ENCODE measurements at places on chromosomes 6 and 20.

DNA sequence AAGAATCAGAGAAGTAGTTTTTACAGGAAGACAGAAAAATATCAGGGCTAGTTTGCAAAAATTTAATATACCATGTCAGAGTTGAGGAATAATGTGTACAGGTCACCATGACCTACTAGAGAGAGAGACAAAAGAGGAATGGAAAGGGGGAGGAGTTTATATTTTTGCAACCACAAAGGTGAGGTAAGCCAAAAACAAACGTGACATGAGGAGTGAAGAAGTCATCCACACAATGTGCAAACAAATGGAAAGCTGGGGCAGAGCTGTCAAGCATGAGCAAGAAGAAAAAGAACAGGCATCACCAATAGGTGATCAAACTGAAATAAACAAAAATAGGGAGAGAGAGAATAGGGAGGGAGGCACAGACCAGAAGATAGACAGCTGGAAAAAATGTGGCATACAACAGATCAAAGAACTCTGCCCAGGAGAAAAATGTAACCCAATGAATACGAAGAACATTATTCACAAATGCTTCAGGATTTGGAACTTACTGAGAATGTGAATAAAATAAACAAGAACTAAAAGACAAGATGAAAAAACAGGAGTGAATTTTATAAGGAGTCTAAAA is 15.5 kb downstream of the RARS2 start:
- no peak for DNase-seq

DNA sequence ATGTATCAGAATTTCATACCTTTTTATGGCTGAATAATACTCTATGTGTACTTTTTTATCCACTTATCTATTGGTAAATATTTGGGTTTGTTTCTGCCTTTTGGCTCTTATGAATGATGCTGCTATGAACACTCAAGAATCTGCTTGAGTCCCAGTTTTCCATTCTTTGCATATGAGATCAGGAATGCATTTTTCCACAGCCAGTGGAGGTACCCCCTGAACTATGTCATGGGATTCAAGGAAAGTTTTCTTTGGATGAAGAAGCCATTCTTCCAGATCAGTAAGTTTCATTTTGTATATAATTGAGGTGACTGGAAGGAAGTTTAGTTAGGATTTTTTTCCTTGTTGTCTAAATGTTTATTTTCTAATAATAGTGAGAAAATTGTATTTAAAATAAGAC is 40.9 kb downstream of the NKX2-4 start:
- no peak for DNase-seq

DNA sequence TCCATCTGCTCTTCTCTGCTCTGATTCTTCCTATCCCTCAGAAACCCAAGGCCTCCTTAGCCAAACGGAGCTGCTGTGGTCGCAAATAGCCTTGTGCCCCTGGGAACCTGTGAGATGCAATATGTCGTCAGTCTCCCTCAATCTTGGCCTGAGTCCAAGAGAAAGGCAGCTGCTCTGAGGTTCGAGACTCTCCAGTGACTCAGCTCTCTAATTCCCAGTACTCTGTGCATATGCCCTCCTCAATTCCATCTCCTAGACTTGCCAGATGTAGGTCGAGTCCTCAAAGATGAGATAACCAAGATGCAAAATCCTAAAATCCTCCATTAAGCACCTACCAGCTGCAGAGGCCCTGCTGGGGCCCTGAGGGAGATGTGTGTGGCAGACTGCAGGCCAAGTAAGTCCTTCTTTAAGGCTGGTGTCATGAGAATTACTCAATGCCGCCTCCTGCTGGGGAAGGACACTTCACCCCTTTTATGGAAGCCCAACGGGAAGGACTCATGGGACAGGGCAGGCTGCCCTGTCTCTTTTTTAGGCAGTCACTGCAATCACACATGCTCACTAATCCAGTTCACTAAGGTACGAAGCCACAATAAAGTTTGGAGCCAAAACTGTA is 28.5 kb downstream of the C6orf15 start:
- no peak for DNase-seq

- no peak for DNase-seq
These were observed 1.4 kb downstream of the CLIC1 start for GRCh38 chr6:31734821-31735406.

GRCh38 chr6:25981568-25982263 is 19.1 kb downstream of the TRIM38 start:
- no peak for DNase-seq

DNA sequence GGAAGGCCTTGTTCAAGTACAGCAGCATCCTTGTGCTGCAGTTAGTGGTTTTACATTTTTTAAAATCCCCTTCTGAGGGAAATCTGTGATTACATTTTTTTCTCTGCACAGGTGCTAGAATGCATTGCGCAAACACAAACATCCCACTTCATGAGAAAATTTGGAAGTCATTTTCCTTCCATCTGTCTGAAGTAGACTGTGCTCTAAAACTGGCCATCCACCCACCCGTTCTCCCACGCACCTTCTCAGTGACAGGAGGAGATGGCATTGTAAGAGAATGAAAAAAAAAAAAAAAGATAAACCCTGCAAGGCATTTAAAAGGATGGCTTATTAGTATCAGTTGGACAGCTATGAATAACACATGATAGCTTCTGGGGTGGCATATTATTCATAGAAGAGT is 65.0 kb downstream of the SOBP start:
- DNase-seq: no peak

- no peak for DNase-seq
These were observed 140.9 kb downstream of the EDN3 start for GRCh38 chr20:59441306-59441705.

- no peak for DNase-seq
These were observed 15.7 kb upstream of the AFDN start for GRCh38 chr6:167811040-167811439.

GRCh38 chr6:154969796-154970195 is 25.3 kb upstream of the TIAM2 start:
- DNase-seq: no peak

- no peak for DNase-seq
These were observed 16.2 kb downstream of the GABRR2 start for GRCh38 chr6:89298680-89299465.

DNA sequence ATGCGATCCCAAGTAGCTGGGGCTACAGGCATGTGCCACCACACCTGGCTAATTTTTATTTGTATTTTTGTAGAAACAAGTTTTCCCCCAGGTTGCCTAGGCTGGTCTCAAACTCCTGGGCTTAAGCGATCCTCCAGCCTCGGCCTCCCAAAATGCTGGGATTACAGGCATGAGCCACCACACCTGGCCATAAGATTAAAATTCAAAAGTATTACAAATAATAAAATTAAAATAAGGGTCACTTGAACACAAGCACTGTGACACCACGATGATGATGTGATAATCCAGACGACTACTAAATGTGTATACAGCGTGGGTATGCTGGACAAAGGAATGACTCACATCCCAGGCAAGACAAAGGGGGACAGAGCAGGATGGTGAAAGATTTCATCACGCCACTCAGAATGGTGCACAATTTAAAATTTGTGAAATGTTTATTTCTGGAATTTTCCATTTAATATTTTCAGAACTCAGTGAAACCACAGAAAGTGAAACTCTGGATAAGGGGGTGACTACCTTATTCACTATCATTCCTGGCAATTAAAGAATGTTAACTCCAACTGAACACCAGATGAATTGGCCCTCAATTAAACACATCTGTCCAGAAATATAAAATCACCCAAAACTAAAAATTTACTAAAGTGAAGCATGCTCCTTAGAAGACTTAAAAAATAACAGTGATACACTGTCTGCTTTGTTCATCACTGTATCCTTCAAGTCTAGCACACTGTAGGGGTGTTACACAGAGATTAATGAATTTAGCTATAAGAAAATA is 13.1 kb downstream of the B4GALT5 start:
- peak; percentile 60 for DNase-seq

DNA sequence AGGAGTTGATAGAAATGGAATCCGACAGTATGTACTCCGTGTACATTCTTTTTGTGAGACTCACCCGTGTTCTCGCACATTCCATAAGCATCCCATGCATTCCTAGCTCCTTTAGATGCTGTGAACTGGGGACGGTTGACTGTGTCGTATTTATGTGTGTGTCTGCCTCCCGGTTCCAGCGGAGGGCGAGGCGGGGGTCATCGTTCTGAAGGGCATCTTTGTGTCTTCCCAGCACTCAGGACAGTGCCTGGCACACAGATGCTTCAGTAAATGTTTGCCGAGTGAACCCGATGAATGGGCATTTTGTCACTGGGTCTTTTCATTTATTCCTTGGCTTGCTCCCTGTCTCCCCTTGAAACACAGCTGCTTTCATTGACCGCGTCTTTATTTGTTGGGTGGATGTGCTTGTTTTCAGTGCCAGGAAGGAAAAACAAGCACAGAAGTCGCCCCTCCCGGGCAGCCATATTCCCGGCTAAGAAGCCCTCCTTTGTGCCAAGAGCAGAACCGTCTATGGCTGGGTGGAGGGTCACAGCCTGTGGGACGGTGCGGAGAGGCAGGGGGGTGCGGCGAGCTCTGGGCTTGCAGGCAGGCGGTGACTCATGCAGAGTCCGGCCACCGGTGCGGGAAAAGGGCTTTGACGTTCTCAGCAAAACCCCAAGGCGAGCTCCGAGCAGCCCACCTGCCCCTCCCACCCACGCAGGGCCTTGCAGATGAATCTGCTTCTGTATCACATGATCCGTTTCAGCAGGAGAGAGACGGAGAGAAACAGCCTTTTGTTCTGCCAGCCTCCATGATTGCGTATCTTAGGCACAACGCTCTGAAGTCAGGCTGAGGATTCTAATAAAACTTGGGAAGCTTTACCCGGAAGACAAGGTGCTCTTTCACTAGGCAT is 11.2 kb upstream of the PSMG4 start:
- DNase-seq: peak; percentile 41

DNA sequence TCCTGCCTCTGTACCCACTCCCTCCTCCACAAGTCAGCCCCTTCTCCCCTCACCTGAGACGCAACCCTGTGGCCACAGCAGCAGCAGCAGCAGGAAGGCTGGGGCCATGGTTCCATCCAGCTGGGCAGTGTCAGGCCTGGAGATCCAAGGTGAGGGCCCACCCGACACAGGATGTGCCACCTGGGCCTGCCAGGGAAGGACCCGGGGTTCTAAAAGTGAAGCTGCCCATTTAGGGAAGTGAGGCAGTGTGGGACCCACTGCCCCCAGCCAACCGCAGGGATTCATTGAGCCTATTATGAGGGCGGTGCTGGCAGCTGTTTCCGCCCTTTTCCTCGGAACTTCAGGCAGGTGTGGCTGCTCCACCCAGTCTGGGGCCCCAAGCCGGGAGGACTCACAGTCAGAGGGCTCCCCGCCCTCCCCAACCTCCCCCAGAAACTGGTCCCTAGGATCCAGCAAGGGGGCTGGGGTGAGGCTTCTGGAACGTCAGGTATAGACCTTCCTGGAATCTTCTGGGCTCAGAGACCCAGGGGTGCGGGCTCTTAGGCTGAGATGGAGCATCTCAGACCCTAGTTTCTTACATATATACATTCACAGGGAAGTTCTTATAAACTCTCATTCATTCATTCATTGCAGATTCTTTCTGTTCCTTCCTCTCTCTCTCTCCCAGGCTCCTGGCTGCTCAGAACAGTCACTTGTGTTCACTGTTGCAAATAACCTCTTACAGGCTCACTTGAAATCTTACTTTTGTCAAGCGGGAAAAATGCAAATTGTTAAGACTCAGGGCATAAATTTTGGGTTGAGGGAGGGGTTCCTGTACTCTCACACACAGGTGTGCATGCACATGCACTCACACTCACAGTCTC is at the start of gene TREML2:
TREML2 (minus strand) TSS at position 249 of the 863 bp plus-strand sequence; CDS start at position 108, 141 bp downstream.
- no peak for DNase-seq

DNA sequence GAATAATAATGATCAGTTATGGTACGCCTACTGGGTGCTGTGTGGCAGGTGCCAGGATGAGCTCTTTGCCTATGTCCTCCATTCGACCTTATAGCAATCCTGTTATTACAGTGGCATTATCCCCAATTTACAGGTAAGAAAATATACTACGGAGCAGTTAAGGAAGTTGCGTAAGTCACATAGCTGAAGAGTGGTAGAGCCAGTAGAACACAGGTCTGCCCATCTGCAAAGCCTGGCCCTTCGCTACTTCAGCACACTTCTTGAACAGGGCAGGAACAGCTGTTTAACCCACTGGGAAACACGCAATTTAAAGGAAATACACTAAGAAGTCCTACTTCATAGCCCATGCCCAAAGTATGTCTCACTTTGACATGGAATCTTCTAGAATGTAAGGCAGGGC is 91.8 kb downstream of the PXDC1 start:
- no peak for DNase-seq

DNA sequence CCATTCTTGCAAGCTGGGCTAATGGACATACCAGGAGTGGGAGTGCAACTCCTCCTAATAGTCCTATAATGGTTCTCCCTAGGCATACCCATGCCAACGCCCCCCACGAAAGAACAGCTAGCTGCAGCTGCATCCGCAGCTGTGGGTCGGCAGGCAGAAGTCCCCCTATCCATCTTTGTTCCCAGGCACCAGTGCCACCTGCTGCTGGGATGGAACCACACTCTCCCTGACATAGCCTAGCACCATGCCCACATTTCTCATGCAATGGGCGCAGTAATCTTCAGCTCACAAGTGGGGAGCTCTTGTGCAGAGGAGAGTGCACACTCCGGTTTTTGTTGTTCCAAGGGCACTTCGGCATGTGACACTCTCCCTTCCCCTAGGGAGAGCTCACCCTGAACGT is 567.8 kb downstream of the GRIK2 start:
- no peak for DNase-seq

DNA sequence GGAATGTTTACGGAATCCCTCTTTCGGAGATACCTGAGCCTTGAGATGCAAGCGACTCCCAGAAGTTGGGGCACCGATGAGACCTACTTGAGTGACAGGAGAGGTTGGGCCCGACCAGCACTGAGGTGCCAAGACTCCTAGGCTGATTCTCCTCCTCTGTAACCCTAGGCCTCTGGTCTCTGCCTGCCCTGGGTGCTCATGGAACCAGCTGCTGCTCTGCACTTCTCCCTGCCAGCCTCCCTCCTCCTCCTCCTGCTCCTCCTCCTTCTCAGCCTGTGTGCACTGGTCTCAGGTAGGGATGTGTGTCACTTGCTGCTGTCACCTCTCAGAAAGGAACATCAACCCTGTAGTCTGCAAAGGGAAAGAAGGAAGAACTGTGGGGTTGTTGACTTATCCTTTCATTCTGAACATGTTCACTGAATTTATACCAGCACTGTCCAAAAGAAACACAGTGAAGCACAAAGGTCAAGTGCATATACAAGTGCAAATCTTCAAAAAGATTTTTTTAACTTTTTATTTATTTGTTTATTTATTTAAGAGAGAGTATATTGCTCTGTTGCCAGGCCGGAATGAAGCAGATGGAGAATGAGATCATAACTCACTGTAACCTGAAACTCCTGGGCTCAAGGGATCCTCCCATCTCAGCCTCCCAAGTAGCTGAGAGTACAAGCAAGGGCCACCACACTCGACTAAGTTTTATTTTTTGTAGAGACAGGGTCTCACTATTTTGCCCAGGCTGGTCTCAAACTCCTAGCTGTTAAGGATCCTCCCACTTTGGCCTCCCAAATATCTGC is 913 bp downstream of the BTN2A2 start:
- DNase-seq: peak; percentile 20

- no peak for DNase-seq
These were observed 35.8 kb downstream of the SLC2A4RG start for GRCh38 chr20:63775096-63775978.

- DNase-seq: no peak
These were observed 3.7 kb upstream of the MCM3 start for GRCh38 chr6:52288216-52288615.
